ENCODE measurements at places on chromosomes 1 and 21.

DNA sequence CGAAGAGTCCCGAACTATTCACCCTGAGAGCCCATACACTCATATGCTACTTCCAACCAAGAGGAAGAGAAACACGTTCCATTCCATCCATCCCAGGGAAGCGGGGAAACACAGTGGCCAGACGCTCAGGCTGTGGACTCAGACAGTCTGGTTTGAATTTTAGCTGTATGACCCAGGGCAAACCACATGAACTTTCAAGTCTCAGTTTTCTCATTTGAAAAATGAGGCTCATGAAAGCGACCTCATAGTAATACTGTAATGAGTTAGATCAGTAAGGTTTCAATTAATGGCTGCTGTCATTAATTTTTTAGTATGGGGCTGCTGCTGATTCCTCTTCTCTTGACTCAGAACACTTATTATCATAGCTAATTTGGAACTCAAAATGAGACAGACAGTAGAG is 1.5 kb downstream of the FCRL4 start:
- DNase-seq = no peak

- DNase-seq = no peak
Observed at GRCh38 chr1:201708691-201709090, 120.3 kb upstream of the IPO9 start.

GRCh38 chr1:145999321-146000024 is 3.1 kb upstream of the TXNIP start:
- DNase-seq = no peak

- DNase-seq = no peak
Observed at GRCh38 chr21:38788275-38788905, 17.3 kb upstream of the ETS2 start.

GRCh38 chr1:116107371-116107770 is 3.8 kb upstream of the MAB21L3 start:
- no peak for DNase-seq

DNA sequence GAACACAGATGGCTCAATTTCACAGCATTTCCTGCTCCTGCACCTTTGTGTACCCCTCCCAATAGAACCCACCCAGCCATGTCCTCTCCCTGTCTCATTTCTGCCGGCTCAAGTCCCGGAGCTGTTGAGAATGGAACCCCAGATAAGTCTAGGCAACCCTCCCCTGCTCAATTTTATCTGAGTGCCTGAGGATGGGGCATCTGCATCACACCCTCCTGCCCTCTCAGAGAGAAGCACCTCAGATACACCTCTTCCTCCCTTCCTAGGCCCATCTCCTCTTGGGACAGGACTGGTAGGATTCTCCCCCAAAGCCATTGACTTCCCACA is 1.1 kb downstream of the KIF21B start:
- DNase-seq = no peak

DNA sequence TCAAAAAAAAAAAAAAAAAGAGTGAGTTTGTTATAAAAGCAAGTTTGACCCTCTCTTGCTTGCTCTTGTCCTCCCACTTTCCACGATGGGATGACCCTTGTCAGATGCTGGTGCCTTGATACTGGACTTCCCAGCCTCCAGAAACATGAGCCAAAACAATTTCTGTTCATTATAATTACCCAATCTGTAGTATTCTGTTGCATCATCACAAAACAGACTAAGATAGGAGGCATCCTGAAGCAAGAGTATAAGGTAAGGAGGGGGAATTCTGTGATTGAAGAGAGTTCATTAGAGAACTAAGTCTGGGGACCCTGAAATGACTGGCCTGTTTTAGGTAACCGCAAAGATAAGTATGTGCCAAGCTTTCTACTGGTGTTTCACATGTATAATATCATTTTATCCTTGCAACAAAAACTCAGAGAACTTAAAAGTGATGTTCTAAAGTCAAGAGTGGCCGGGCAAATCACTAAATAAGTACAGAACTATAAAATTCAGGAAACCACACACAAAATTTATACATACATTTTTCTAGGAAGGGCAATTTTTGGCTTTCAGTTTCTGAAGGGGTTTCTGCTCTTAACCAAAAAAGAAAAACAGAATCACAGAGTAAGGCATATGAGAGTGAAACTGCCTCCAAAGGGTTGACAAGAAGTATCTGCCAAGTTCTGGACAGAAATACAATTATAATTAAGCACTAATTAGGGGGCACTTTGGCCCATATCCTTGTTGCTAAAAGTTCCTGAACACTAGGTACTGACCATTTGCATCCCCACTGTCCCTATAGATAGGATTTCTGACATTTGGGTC is 14.0 kb downstream of the DNALI1 start:
- DNase-seq = no peak

GRCh38 chr1:164562511-164562910 is 3.5 kb downstream of the PBX1 start:
- DNase-seq = no peak

DNA sequence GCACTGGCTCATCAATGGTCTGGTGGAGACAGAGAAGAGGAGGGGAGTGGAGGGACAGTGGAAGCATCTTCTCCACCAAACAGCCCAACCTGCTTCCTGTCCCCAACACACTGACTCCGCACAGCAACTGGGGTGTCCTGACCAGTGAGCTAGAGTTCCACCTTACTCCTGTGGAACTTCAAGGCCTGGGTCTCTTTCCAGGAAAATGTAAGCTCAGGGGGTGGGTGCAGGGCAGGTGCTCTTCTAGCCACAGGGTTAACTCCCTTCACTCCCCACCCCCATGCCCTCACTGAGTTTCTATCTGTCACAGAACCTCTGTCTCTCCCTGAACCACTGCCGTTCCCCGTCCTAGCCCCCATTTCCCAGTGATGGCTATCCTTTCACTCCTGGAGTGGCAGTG is 876 bp downstream of the MOB3C start:
- DNase-seq = no peak

GRCh38 chr21:14900611-14901010 is 164.2 kb downstream of the NRIP1 start:
- no peak for DNase-seq

DNA sequence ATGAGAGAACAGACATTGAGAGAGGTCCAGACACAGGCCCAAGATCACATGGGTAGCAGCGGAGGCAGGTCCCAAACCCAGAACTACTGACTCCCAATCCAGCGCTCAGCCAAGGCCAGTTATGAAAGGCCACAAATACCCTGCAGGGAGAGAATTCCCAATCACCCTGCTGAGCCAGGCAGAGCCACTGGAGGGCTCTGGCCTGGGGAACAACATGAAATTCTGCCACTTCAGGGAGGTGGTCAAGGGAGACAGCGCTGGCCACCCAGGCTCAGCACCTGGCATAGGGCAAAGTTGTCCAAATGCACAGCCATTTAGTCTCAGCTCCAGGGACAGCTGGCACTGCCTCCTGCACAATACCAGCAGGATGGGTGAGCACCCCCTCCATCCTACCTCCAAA is 27.5 kb downstream of the SLC9A1 start:
- no peak for DNase-seq

- no peak for DNase-seq
Observed at GRCh38 chr1:200992382-200993048, 31.0 kb downstream of the KIF21B start.

GRCh38 chr1:76141929-76142328 is 67.4 kb downstream of the ST6GALNAC3 start:
- no peak for DNase-seq

DNA sequence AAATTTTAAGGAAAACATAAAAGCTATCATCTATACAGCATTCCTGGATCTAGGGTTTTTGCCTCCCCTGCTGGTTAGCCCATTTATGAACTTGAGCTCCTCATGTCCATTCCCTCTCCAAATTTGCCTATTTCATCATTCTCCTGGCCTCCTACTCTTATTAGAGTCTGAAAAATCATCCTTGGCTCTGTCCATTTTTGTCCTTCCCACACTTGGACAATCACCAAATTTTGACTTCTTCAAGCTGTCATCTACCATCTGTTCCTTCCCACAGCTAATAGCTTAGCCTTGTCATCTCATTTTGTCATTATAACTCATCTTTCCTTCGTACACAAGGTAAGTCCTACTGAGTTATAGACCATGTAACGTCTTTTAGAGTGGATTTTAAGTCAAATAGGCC is 2.2 kb upstream of the HENMT1 start:
- DNase-seq = no peak

- DNase-seq = no peak
Observed at GRCh38 chr1:95034506-95034905, 38.2 kb downstream of the ALG14 start.

- no peak for DNase-seq
Observed at GRCh38 chr1:111988743-111989453, 570 bp downstream of the KCND3 start.

DNA sequence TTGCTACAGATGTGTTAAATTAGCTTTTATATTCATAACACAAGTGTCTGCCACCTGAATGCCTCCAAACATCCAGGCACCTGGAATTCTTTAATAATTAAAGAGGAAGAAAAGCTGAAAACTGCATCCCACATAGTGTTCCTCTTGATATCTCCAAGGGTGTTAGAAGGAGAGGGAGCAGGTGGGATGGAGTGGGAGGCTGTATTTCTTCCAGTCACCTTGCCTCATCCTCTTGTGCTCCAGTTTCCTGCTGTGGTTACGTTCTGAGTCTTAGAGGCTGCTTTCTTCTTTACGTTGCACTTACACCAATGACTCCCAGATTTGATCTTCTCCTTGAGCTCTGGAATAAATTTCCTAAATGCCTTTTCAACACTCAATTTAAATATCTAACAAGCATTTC is 230.3 kb upstream of the LYPLAL1 start:
- no peak for DNase-seq

DNA sequence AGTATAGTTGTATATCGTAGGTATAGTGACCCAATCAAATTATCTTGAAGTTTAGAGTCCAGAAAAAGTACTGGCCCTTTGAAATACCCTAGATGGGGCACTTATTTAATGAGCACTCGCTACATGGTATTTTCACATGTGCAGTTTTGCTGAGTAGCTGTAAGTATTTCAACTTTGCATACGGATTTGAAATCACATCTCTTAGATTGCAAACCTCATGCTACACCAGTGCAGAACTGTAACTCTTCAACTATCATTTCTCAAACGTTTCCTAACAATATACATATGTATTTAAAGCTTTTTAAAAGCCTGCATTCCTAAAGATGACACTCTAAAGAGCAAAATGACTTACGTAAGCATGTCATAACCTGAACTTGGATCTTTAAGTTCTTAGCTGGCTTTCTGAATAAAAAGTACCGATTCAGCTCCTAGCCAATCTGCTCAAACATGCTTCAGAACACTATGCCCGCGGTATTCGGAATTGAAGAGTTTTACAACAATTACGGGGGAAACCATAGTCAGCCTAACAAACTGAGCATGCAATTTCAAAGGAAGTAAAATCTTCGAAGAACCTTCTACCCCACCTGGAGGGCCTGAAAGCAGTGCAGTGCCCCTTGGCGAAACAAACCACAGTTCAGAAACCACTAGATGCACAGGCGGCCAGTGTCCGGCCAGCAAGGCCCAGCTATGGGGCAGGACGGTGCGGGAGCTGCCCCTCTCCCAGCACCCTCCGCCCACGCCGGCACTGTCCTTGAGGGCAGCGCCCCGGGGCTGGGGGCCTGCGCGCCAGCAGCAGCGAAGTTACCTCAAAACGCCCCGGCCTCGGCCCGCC is 863 bp downstream of the FH start:
- no peak for DNase-seq

DNA sequence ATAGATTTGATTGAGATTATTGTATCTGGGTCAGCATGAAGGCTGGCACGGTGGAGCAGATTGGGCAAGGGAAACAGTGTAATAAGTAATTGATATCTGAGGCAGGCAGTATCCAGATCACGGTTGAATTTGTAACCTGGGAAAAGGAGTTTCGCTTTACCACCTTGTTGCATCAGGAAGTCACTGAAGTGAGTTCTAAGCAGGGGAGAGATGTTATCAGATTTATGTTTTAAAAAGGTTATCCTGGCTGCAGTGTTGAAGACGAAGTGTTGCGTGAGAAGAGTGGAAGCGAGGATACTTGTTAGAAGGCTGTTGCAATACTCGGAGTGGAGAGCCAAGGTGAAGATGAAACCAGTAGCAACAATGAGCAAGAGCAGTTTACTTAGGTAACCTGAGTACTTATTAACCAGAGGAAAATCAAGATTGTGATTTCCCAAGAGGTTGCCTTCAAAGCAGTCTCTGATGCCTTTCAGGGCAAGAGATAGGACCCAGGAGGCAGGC is 77.8 kb downstream of the LHX9 start:
- DNase-seq = no peak

DNA sequence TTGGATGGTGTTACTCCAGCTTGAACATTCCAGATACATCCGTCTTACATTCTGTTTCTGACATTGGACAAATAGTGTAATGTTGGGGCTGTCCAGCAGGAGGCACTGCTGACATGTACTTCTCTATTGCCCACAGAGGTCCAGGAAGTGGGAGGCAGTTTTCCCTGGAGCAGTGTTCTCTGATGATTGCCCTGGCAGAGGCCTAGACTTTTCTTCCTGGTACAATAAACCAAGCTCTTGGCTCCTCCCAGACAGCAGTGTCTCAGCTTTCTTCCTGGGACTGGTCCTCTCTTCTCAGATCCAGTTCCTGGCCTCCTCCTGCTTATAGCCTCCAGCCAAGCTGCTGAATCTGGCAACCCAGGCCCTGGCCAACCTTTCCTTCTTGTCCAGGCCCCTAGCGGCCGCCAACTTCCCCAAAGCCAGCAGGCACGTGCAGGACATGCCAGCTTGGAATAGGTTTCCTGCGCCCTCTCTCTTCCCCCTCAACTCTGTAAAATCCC is 14.9 kb upstream of the IFNLR1 start:
- DNase-seq = peak; percentile 46

DNA sequence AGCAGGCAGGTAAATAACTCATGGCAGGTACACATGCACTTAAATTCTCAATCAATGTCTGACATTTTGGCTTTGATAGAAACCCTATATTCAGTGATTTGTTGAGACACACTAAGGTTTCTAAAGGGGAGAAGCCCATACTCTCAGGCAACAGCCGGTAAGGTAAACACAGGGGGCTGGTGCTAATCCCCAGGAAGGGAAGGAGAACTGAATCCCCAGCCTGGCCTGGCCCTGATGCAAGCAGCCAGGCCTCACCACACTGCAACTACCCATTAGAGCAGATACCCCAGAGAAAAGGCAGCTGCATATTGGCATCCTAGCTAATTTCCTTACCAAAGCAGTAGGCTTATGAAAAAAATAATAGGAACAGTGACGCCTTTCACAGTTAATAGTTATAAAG is 116.5 kb upstream of the LRRC7 start:
- DNase-seq = no peak

- peak; percentile 28 for DNase-seq
Observed at GRCh38 chr1:18681423-18681835, 50.8 kb downstream of the PAX7 start.

DNA sequence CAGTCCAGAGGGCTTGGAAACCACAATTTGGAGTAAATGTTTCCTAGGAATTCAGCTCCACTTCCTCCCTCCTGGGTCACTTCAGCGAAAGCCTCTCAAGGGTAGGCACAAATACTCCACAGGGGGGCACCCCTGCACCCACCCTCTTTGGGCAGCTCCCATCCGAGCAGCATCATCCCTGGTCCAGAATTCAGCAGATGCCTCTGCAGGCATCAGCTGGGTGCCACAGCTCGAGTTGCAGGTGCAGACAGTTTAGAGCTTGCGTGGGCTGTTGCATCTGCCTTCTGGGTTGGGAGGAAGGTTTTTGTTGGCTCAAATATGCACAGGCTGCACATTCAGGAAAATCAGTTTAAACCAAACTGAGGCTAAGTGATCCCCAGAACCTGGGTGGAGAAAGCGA is 25.0 kb downstream of the KANK4 start:
- no peak for DNase-seq
